ENCODE measurements at places on chromosomes 6 and 20.

DNA sequence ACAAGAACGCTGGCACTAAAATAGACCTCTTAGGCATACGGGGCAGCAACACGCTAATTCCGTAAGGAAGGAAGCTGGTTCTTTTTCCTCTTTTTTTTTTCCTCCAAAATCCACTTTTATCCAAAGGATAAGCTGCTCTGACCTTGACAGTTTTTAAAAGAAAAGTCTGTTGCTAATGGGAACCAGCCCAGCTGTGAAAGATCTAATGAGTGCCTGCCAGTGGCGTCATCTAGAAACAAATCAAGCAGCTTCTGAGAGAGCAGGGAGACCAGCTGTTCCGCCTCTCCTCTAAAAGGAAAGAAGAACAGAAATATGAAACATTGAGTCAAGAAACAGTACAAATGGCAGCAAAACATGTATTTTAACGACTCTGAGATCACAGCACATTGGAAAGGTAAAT lies 78.6 kb downstream of the FAXC start:
- DNase-seq = no peak

DNA sequence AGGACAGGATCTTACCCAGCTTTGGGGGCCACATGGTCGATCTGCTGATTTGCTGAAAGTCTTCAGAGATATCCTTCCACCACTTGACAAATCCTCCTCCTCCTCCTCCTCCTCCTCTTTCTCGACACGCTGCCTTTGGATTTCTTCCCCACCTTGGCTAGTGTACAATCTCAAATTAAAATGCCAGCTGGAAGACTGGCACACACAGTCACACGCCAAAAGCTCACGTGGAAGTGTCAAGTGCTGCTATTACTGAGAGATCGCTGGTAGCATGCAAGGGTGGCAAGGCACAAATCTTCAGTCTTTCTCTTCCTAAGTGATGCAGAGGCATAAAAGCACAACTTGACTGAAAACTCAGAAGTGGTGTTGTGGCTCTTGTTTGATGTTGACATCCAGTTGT lies 35.3 kb downstream of the GPR6 start:
- no peak for DNase-seq

- DNase-seq = no peak
Measured at GRCh38 chr6:135211306-135211702, 30.2 kb downstream of the MYB start.

DNA sequence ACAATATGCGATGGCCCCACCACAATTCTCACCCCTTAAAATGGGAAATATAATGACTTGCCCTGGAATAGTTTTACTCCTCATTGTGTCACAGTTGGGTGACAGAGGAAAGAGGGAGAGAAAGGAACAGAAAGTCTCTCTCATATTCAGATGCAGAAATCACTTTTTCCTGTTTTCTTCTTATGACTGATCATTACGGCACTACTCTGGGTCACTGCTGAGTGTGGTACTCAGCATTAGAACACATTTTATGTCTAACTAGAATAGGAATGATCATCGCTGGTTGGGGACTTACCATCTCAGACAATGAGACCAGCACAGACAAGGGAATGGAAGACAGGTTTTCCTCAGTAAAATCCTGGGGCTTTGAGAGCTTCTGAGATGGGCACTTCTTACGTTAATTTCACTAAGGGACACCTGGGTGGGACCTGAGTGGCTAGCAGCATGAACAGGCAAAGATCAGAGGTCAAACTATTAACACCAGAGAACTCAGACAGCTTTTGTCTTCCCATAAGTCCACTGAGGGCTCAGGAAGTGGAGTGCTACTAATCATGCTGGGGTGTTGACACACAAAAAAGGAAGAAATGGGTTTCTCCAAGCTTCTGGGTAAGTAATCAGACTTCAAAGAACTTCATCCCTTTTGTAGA lies 54.9 kb upstream of the ARHGAP18 start:
- no peak for DNase-seq

GRCh38 chr6:139871803-139872510 lies 497.5 kb upstream of the CITED2 start:
- no peak for DNase-seq

All from CD4-positive, alpha-beta T cell treated with Interleukin-15 for 1 hour (primary cell).